ENCODE measurements at places on chromosomes 6 and 20. TPM values are rescaled to one million over a fixed set of nuclear protein-coding genes. Genes with fewer than 3 reads are reported as not detected.

The POM121L2 gene
- not detected for total RNA-seq

The FABP7 gene
- not detected for total RNA-seq

The SSTR4 gene
- total RNA-seq, result not detected

The ADAM33 gene
- total RNA-seq, result not detected

The GPX5 gene
- total RNA-seq, result not detected

The LY86 gene
- total RNA-seq, result 5.7 TPM

The SLCO4A1 gene
- 61.9 TPM for total RNA-seq

The SYNJ2 gene
- total RNA-seq, result 32.1 TPM

The DNAH8 gene
- total RNA-seq, result 0.11 TPM

The PSORS1C2 gene
- not detected for total RNA-seq
